Stimulated activated CD8-positive, alpha-beta memory T cell treated with anti-CD3 and anti-CD28 coated beads, Interleukin-7, amount 100 ng/mL, for 1 hour (primary cell): ENCODE measurements at places on chromosomes 2 and 18.

DNA sequence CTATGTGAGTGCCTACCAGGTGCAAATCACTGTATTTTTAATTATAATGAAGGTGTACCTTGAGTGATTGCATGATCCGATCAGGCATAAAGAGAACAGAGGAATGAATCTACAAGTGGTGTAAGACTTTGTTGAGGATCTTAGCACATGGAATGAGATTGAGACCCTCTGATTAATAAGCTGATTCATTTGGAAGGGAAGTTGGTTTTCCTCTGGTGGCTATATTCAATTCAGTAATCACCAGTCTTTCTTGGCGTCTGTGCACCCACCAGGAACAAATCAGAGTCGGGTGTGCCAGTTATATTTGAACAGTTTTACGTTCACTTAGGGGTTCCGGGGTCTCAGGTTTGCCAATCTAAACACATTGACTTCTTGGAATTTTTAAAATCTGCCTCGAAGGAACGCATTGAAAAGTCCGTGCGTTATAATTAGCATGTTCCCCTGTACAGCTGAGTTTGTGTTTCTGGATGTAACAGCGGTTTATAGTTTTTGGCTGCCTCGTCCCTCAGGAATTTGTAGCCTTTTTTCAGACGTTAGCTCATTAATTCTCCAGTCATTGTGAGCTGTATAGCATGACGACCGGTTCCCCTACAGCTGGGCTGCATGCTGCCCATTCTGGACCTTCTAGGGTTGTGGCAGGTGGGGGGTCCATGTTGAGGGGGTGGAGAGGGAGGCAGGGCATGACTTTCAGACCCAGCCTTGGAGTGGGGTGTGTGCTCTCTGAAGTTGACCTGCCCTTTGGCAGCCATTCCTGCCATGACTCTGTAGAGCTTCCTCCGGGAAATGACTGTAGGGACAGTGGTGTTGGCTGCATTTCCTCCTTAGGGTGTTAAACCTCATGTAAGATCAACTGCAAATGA is 20.3 kb downstream of the MYO1B start:
- DNase-seq: no peak

DNA sequence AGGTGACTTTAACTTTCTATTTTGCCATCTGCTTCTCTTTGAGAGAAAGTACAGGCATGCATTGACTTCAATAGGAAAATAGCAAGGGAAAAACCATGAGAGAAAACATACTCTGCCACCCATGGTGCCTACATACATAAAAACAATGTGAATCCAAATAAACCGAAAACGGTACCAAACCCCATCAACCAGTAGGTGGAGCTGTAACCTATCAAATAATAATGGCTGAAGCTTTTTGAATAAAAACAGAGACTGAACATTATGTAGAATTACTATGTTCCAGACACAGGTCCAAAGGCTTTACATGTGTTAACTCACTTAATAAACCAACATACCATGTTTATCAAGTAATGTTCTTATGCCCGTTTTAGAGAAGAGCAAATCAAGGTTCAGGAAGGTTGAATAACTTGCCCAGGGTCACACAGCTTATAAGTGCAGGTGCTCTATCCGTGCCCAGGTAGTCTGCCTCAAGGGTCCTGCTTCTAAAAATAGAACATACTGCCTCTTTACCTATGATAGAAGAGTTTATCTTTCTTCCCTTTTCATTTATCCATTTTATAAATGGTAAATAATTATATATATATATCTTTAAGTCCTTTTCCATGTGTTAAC is 293.9 kb upstream of the SYT4 start:
- DNase-seq: no peak

DNA sequence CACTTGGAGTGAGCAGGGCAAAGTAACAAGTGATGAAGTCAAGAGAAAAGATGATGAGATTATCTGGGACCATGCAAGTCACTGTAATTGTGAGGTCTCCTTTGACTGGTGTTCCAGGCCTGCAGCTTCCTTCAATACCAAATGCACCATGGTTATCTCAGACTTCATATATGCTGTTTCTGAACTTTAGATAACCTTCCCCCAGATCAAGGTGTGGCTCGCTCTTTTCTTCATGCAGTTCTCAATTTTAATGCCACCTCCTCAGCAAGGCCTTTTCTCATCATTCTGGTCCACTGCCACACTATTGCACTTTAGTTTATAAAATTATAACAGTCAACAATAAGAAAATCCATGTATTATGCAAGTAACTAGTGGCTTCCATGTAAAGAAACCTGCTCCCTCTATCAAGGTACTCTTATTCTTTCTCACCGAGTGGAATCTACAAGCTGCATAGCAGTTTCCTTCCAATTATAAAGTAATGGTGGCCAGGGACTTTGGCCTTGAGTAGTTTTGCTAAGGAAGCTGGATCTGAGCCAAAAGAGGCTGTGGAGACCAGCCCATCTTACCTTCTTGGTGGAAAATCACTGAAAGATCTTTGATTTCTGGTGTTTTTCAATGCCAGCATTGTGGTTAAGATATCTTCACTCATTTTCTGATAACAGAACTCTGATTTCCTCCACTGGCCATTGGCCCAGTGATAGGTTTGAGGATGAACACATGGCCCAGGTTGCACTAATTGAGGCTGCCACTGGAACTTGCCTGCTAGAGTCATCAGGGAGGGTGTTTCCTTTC is 113.6 kb downstream of the KCNE4 start:
- DNase-seq: no peak

GRCh38 chr2:85195956-85196355 is 62.8 kb downstream of the TCF7L1 start:
- DNase-seq: no peak

DNA sequence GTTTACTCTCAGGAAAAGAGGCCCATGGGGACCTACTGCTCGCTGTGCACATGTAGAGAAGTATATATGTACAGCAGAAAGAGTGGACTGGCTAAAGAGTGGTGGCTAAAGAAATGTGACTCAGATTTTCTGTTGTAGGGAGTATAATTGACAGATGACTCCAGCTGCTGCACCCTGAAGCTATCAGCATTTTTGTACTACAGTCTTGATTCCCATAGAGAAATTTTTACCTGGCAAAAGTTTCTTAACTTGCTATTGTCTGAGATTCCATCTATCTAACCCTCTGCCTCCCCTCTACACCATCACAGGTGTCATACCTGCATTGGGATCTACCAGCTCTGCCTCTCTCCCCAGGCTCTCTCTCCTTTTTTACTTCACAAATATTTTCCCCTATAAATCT is 296.0 kb upstream of the KYNU start:
- DNase-seq: no peak

DNA sequence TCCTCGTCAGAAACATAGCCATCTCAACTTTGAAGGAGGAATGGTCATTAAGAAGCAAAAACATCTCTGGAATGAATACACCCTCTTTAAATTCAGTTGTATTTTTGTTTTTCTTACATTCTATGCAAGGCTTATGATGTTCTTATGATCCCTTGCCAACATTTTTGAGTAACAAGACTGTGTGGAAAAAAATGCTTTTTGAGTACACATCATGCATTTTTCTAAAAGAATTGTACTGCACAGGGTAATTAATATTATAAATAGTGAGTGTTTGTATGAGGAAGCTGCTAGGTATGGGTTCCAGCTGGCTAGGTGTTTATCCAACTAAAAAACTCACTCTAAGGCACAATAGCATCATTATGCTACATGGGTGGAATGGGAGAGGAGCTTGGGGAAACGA is 59.0 kb upstream of the SPATS2L start:
- no peak for DNase-seq
